ENCODE measurements at places on chromosomes 6 and 20.

GRCh38 chr6:37845930-37846329, 26.4 kb downstream of the ZFAND3 start:
- no peak for DNase-seq

GRCh38 chr6:4271761-4272470, 136.5 kb upstream of the ECI2 start:
- no peak for DNase-seq

GRCh38 chr6:140824595-140824994, 1308.1 kb upstream of the GJE1 start:
- no peak for DNase-seq

DNA sequence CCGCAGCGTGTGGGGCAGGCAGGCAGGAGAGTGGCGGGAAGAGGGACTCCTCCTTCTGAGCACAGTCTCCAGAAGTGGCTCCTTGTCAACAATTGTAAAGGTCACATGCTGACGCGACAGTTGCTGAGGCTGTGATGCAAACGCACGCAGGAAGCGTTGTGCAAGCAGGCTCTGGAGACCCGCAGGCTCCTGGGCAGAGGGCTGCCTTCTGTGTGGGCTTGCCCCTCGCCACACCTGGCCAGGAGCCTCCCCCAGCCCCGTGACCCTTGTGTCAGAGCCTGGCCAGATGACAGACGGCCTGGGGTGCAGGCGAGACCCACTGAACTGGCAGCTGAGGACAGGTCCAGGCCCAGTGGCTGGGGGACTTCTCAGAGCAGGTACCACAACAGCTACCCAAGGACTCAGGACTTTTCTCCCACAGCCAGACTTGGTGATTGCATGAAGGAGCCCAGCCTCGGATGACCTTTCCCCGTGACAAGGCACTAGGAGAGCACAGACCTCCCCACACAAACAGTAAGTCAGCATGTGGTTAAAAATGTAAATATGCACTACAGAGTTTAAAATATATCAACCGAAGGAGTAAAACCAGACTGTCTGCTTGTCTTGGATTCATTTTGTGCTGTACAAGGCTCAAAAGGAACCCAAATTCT, 222.1 kb upstream of the RREB1 start:
- no peak for DNase-seq

GRCh38 chr6:146883640-146884531, 285.1 kb downstream of the ADGB start:
- DNase-seq = no peak

GRCh38 chr6:89708316-89708715, 69.8 kb upstream of the LYRM2 start:
- no peak for DNase-seq

- no peak for DNase-seq
Measured at GRCh38 chr6:13433709-13434121, 53.7 kb downstream of the GFOD1 start.

GRCh38 chr20:47187450-47188195, 168.9 kb downstream of the ZMYND8 start:
- DNase-seq = peak; percentile 23
